ENCODE measurements at places on chromosomes 1 and 21.
A peak's percentile ranks its signal among the peaks of the same experiment; 100 is the strongest.

GRCh38 chr1:6358144-6358624, 35.4 kb downstream of the ACOT7 start:
- DNase-seq = no peak

DNA sequence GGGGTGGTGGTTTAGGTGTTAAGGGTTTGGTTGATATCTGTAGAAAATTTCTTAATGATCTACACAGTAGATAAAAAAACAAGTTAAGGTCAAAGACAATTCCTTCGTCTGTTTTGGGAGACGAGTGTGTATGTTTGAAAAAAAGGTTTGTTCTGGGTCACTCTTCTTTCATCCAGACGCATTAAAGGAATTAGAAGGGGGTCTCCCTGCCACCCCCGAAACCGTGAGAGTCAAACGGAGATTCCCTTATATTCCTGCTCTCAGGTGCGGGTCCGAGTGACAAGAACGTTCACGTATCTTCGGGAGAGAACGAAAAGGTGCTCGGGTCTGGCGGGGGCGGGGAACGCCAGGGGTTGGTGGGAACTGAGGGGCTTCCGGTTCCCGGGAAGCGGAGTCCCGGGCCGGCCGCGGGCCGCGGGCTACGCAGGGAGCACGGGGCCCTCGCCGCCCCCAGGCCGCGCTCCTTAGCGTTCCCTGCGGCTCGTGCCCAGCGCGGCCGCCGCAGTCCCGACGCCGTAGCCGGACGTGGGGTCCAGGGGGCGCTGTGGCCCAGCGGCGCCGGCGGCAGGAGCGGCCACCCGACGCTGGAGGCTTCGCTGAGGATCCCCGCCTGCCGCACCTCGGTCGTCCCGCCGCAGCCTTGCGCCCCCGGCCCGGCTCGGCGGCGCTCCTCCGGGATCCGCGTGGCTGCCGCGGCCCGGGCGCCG, at the start of gene ZFYVE9:
Gene ZFYVE9, plus strand, starts transcription at position 577 of the 707 bp plus-strand sequence. CDS start 91,118 bp downstream, outside the sequence.
- DNase-seq = peak; percentile 94

- DNase-seq = no peak
Measured at GRCh38 chr21:34227386-34227852, 136.4 kb upstream of the KCNE2 start.

DNA sequence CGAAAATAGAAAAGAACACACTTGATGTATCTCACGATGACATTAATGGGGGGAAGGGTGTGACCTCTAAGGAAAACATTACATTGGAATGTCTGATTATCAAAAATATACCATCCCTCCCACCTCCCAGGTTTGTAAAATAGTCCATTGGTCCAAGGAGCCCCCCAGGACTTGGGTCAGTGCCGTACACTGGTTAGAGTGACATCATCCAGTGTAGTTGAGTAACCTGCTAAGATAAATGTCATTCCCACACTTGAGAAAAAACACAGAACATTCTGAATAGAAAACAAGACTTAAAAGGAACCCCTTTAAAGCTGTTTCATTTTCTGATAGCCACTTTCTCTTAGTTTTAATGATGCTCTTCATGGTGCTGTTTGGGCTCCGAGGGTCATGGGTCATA, 15.2 kb downstream of the DDX20 start:
- DNase-seq = no peak

GRCh38 chr1:57007948-57008347, 42.1 kb upstream of the C8B start:
- DNase-seq = no peak

DNA sequence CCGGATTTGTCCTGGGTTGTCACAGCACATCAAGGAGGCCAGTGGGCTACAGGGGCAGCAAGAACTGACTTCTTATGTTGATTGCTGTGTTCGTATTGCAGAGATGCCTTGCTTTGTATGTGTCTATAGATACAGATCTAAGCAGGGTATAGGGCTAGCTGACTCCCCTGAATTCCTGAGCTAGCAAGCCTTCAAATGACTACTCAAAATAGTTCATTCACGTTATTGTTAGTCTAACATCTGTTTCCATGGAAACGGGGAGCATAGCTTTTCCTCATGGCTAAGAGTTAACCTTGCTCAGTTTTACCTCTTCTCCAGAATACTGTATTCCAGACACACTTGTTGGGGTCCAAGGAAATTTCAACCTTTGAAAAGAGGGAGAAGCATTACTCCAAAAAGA, 24.1 kb downstream of the TRIM45 start:
- DNase-seq = no peak

GRCh38 chr1:88801575-88802208, 89.7 kb downstream of the GTF2B start:
- DNase-seq = no peak

- DNase-seq = no peak
Measured at GRCh38 chr21:21605521-21605920, 607.3 kb downstream of the NCAM2 start.

GRCh38 chr1:159851407-159851806, 11.1 kb downstream of the VSIG8 start:
- DNase-seq = no peak

All from spleen (tissue), 13 donors.